ENCODE measurements at places on chromosomes 12 and 14.

DNA sequence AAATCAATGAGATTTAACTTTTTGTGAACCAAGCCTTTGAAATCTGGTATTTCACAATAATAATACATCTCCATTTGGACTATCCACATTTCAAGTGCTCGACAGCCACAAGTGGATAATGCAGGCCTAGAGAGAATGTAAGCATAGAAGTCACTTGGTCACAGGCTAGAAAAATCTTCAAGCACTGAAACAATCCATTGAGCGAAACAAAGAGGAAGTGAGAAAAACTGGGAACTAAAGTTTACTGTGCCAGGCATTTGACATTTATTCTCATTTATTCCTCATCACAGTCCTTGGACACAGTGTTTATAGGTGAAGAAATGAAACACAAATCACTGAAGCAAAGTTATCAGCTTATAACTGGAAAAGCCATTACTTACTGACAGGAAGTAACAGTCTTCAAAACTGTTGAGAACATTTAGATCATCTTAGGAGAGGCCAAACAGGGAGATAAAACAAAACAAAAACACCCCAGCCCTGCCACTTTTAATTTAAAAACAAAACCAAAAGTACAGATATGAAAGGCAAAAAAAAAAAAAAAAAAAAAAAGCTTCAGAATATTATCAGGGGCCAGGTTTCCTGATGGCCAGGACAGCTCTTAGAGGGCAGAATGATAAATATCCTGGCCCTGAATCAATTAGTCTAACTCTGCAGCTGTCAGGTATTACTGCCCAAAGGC is 29.2 kb downstream of the GNS start:
- DNase-seq = no peak

GRCh38 chr14:91327250-91327595 is 82.7 kb upstream of the GPR68 start:
- DNase-seq = no peak

DNA sequence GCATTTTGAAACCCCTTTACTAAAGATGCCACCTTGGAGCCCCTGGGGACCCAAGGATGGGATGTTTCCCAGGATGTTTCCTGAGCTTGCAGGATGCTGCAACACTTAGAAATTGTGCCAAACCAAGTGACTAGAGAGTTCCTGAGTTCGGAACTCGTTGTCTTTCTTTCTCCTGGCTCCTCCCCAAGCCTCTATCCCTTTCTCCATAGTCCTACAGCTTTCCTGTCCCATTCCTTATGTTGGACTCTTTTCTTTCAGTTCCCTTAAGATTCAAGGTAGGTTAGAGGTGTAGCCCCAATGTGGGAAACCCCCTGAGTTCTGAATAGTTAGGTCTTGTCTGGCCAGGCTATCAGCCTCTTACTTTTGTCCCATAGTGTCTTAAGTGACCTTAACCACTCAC is 1.4 kb upstream of the KIF5A start:
- DNase-seq = no peak

GRCh38 chr14:93311082-93311481 is 21.8 kb downstream of the BTBD7 start:
- no peak for DNase-seq

DNA sequence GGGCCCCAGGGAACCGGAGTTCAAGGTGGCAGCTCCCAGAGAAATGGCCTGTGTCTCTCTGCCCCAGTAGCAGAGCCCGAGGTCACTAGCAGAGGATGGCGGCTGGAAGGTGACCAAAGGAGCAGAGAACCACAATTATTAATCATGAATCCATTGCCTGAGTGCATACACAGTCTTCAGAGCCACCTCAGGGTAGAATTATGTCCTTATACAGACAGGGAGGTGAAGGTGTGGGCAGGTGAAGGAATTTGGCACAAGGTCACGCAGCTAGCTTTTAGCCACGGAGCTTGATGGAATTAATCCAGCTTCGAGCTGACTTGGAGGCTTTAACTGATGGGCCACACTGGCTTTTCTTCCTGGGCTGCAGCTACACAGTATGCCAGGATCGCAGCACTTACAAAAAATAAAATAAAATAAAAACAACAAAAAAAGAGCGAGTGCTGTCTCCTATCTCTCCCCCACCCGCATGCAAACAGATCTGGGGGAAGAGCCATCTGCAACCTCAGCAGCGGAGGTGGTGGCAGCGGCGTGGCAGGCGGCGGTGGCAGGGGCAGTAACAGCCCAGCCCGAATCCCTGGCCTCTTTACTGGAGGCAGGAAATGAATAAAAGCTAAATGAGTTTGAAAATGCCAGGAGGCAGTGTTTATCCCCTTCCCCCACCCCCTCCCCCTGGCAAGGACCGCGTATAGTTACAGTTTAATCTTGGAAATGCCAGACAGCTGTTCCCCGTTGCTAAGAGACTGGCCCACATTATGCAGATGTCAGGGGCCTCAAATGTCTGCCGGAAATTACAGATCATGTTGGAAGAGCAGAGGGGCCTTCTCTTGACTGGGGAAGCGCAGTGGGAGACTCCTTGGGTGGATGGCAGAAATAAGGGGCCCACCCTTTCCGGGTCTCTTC is 93.5 kb downstream of the LRRC74A start:
- no peak for DNase-seq

GRCh38 chr12:101799774-101800173 is 31.0 kb downstream of the GNPTAB start:
- DNase-seq = no peak

DNA sequence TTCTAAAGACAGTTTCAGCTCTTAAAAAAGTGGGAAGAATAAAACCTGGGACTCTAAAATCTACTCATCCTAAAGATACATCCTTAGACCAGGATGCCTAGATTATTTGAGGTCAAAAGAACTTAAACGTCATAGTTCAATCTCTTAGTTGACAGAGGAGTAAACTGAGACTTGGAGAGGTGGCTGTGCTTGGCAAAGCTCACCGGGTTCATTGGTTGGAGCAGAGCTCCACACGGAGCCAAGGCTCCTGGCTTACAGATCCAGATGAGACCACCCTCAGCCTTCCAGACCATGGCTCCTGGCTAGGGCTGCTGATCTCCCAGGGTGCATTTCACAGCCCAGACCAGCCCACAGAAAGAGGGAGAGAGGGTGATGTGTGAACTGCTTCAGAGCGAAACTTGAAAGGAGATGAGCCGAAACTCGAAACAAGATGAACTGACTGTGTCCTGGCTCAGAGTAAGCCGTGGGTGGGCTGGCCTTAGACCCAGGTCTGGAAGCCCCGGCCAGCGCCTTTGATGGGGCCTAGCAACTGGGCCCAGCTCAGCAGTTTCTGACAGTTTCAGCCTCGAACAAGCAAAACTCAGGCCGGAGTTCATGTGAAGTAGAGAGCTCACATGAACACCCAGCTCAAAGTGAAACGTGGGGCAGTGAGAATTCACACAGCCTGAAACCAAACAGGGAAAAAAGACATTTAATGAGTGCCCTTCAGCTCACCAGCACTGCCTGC is 1044.8 kb downstream of the BCL11B start:
- DNase-seq = no peak

DNA sequence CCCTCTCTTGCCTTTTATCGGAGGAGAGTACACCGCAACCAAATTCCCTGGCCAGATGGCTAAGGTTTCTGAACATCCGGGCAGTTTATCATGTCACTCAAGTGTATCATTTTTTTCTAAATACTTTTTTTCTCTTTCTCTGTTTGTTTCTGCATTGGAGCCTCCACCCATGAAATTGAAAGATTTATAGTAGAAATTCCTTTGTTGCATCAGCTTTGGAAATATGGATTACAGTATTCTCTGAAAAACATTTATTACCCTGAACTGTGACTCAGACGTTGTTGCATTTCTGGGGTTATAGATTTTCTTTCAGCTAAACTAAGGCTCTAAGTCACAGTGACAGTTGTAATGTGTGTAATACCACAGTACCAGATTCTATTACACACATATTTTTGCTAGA is 187.0 kb downstream of the SPTSSA start:
- no peak for DNase-seq

All from HEK293T (cell line).